A549 treated with ZK216348 at 1 μM for 4 hours (cell line): ENCODE measurements at places on chromosomes 11 and 22. TPM values are rescaled to one million over a fixed set of nuclear protein-coding genes. Genes with fewer than 3 reads are reported as not detected.

Gene MMP27
- not detected in 5 replicates for total RNA-seq

Gene PRG3
- total RNA-seq, result not detected in 5 replicates

Gene CDON
- total RNA-seq, result 1.4 to 3.6 TPM (median 2.5 TPM) in 5 replicates

Gene PRPF19
- total RNA-seq, result 128 to 201 TPM (median 181 TPM) in 5 replicates

Gene CRYBB1
- total RNA-seq, result not detected in 5 replicates

Gene EHF
- total RNA-seq, result 0.36 to 1.3 TPM (median 0.95 TPM) in 5 replicates

Gene MYEOV
- 97.8 to 134 TPM (median 127 TPM) in 5 replicates for total RNA-seq

Gene EMID1
- 0.27 to 0.52 TPM (median 0.43 TPM) in 4 of 5 replicates, not detected in the other for total RNA-seq

Gene APOBEC3A
- not detected in 5 replicates for total RNA-seq

Gene MS4A7
- total RNA-seq, result not detected in 5 replicates
